GM23338 (cell line): ENCODE measurements at places on chromosomes 2 and 18.

GRCh38 chr18:45664824-45665763 is 49.8 kb downstream of the SLC14A2 start:
- DNase-seq, result peak; percentile 89

DNA sequence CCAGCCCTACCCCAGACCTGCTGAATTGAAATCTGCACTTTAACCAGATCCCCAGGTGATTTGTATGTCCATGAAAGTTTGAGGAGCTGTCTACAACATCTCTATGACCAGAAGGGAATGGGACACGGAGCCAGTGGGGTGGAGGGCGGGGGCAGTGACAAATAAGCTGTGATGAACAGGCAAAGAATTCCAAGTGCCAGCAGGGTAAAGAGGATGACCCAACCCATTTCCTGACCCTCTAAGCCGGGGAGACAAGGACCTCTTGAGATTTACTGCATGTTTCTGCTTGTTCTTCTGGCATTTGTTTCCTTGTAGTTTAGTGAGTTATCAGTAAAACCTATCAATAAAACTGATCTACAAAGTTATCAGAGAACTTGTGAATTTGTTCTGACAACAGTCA is 8.7 kb downstream of the TET3 start:
- no peak for DNase-seq

GRCh38 chr2:29382486-29382885 is 267.3 kb downstream of the CLIP4 start:
- DNase-seq, result no peak

DNA sequence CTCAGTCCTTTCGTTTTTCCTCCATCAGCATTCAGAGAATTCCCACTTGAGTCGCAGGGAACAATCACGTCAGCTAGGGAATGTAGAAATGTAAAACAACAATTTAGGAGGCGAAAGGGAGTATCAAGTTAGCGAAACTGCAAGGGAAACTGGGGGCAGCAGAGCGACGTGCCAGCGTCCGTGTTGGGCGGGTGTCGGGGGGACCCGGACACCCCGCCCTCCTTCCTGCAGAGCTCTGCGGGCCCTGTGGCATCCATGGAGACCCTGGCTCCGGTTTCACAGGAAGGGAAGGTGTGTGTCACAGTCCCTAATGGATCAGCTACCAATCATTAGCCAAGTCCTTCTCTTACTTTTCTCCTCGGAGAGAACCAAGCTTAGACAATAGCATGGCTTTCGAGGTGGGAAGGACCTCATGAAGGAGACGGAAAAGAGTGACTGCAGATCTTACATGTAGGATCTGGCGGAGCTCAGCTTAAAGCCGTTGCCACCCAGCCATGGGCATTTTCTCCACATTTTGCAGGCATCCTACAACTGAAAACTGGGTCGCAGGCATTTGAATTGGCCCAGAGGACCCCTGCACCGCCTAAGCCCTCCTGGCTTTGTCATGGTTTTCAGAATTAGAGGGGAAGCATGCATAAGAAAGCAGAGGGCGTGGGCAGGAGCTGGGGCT is 33.7 kb downstream of the SOX11 start:
- peak; percentile 97 for DNase-seq

GRCh38 chr2:160028431-160029269 is 33.8 kb downstream of the PLA2R1 start:
- DNase-seq, result no peak

DNA sequence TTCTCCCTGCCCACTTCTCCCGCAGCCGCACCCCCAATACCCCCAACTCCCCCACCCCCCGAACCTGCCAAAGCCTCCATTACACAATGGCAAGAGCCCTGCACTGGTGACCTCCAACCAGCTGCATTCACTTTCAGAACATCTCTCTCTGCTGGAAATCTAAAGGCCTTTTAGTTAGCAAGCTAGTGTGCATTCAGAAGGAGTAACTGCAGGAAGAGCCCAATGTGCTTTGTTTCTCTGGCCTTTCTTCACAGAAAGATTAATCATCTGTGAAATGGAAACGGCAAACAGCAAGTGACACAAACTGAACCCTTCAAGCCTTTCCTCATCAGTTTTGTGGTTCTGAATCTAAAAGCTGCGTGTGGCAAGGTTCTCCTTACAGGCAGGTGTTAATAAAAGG is 124.2 kb downstream of the OLA1 start:
- peak; percentile 66 for DNase-seq

DNA sequence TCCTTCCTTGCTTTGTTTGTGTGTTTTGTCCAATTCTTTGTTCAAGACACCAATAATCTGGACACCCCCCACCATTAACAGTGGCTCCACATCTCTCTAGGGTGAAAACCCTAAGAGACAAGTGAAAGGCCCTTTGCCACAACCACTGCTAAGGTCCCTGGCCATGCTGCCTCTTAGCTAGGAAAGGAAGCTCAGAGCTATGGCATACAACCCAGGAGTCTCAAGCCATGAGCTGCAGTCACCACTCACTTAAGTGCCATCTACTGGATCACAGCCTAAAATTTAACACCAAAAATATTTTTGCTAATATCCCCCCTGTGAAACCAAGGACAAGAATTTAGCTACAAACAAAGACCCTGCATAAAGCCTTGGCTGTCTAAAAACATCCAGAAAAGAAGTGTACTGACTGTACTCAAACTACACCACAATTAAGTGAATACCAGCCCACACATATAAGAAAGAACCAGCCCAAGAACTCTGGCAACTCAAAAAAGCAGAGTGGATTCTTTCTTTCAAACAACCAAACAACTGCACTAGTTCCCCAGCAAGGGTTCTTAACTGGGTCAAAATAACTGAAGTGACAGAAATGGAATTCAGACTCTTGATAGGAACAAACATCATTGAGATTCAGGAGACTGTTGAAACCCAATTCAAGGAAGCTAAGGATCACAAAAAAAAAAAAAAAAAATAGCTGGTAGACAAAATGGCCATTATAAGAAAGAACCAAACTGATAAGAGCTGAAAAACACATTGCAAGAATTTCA is 130.1 kb upstream of the GALNT5 start:
- no peak for DNase-seq

GRCh38 chr2:121832412-121833357 is 77.2 kb downstream of the TSN start:
- DNase-seq, result no peak

DNA sequence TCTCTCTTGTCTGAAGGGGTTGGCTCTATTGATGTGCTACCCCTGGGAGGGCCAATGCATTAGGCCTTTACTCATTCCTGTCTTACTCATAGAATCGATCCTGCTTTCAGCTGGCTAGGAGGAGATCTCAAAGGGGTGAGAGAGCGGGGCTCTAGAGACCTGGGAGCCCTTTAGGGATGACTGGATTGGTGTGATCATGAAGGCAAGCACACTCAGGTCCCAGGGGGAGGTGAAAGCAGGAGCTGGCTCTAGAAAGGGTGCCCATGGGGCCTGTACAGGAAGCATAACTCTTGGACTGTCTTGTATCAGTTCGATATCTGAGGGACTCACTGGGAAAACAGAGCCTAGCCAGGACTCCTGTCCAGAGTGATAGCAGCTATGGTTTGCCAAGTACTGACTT is 47.8 kb downstream of the INPP4A start:
- DNase-seq, result no peak

DNA sequence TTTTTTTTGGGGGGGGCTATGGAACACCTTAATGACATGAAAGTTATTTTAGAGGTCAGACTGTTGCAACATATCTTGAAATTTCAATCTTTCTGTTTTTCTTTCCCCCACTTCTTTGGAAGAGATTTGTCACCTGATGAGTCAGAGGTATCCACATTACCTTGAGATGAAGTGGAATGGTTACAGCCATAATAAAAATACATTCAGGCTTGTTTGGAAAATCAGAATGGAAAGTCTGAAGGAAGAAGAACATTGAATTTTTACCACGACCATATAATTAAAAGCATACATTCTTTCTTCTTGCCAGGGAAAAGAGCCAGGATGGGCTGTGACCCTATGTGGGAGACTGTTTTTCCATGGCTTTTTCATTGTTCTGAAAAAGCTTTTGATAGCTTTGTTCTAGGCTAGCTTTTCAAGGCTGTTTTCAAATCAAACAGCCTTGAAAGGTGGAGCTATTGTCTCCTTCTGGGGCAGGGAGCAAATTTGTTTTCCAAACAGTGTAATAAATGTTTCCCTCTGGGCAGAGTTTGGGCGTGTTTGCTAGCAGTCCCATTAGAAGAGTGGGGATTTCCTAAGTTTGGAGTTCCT is 2.3 kb upstream of the GTF3C3 start:
- DNase-seq, result no peak

- peak; percentile 59 for DNase-seq
Observed at GRCh38 chr2:105114551-105114950, 76.7 kb downstream of the MRPS9 start.

GRCh38 chr2:203326356-203326755 is 1.8 kb upstream of the ABI2 start:
- no peak for DNase-seq

DNA sequence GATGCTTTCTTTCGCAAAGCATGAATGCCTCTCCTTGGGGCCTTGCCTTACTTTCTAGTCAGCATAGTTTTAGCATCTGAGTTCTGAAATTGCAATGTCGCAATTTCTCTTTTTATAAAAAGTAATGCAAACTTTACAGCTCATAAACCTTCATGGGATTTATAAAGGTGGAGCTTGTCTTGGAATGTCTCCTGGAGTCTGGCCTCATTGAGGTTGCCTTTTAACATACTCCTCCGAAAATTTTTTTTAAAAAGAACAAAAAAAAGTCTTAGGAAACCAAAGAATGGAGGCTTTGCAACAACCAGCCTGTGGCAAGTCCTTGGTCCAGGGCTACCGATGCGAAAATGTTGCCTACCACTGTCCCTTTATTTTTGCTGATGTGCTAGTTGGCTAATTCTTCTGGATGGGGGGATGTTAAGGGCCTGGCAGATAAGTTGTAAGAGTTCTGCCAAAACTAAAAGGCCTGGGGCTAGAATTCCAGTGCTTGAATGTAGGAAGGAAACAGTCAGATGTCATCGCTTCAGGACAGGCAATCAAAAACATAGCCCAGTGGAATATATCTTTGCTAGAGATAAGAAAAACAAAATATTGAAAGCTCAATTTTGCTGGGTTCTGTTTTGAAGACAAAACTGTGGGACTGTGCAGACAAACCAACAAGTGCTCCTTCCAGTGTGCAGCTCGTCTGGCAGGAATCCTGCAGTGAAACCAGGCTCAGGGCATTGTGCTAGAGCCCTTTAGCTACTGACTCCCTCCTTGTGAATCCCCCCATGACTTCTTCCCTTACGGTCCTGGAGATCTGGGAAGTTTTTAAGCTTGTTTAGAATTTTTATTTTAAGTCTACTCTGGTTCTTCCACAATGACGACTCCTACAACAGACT is 213.0 kb downstream of the PIEZO2 start:
- DNase-seq, result no peak

DNA sequence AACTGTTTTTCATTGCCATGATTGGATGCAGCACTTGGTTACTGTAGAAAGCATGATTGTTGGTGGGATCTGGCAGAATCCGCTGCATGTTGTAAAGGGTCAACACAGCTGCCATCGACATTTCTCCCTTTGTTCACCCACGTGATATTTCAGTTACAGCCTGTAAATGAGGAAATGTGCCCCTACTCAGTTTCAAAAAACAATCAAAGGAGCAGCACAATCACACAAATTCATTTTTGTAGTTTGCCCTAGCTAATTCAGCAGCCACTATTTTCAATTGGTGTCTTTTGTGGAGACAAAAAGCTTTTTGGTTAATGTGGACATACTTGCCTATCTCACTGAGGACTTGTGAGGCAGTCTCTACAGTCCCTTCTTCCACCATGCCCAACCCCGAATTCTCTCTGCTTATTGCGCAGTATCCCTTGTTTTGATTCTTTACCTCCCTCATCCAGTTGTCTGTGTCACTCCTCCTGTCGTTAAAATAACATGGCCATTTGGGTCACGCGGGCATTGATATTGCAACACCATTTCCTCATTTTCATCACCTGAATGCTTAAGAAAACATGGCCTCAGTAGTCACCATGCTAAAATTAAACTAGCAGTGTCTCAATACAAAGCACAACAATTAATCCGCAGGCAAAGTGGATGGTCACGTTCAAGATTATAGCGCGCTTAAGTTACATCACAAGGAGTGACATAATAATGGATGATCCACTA is 6.4 kb upstream of the PROC start:
- DNase-seq, result no peak

GRCh38 chr2:64325852-64326577 is 127.9 kb upstream of the LGALSL start:
- DNase-seq, result no peak

DNA sequence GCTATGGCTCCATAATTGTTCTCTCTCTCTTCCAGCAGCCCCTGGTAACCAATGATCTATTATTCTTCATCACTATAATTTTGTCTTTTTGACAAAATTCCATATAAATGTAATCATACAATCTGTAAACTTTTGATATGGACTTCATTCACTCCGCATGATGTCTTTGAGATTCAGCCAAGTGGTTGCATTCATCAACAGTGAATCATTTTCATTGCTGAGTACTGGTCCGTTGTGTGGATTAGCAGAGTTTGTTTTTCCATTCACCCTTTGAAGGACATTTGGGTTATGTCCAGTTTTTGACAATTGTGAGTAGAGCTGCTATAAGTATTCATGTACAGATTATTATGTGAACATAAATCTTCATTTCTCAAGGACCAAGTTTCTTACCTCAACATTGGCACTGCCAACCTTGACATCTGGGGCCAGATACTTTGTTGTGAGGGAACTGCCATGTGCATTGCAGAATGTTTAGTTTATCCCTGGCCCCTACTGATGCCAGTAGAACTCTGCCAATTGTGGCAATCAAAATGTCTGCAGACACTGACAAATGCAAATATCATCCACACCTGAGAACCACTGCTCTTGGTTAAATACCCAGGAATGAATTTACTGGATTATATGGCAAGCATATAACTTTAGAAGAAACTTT is 48.4 kb upstream of the BCL2L11 start:
- DNase-seq, result no peak

GRCh38 chr2:14536976-14537375 is 95.5 kb upstream of the LRATD1 start:
- no peak for DNase-seq

GRCh38 chr2:96928277-96928781 is 58.1 kb downstream of the FAM178B start:
- DNase-seq, result no peak

DNA sequence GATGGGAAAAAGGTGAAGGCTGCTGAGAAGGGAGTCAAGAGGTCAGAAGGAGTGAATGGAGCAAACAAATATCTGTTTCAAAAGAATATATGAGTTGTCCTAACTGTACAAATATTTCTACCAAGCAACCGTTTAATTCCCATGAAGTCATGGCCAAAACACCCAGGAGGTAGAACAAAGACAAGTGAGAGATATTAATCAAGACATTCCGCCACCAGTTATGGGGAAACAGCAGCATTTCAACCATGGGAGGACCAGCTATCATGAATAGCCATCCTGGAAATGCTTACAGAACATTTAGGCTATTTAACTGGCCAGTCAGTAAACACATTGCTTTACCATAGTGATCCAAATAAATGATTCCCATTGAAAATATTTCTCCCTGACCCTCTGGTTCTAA is 396.3 kb downstream of the IRS1 start:
- DNase-seq, result no peak
